OCI-LY7 (cell line): ENCODE measurements at places on chromosomes 2 and 18. TPM values are rescaled to one million over a fixed set of nuclear protein-coding genes. Genes with fewer than 3 reads are reported as not detected.

ASPRV1 gene
- total RNA-seq, result 0.77 and 1.3 TPM in 2 replicates

GRCh38 chr2:65329525-65329924 is 101.9 kb downstream of the ACTR2 start:
- DNase-seq, result no peak

- no peak for DNase-seq
Measured at GRCh38 chr2:16208241-16208797, 268.0 kb downstream of the MYCN start.

CCDC178 gene
- not detected in 2 replicates for total RNA-seq

DNAH6 gene
- total RNA-seq, result 1.6 and 3.4 TPM in 2 replicates

DNA sequence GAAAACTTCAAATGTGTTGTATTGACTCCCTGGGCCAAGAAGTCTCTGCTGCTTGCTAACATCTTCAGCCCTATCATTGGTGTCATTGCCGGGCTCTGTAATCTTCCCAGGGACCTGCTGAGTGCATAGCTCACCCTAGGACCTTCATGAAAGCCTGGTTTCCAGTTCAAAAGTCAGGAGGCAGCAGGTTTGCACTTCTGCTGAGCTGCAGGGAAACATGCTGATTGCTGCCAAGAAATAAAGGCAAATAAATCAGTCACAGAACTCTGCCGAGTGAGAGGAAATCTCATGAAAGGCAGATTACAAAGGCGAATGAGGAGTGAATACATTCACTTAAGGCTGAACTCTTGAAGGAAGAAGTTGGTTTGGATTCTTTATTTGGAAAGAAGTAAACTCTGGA is 1947.6 kb upstream of the CELF4 start:
- no peak for DNase-seq

FLACC1 gene
- total RNA-seq, result 0.85 and 1.2 TPM in 2 replicates

DNA sequence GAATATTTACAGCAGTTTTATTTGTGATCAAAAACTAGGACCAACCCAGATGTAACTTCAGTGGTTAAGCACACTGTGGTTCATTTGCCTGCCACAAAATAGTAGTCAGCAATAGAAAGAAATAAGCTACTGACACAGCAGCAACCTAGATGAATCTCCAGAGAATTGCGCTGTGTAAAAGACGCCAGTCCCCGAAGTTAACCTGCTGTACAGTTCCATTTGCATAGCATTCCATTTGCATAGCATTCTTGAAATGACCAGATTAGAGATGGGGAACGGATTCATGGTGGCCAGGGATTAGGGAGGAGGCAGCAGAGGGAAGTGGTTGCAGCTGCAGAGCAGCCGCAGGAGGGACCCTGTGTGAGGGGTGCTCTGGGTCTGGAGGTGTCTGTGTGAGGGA is 39.3 kb upstream of the NFATC1 start:
- no peak for DNase-seq

DNA sequence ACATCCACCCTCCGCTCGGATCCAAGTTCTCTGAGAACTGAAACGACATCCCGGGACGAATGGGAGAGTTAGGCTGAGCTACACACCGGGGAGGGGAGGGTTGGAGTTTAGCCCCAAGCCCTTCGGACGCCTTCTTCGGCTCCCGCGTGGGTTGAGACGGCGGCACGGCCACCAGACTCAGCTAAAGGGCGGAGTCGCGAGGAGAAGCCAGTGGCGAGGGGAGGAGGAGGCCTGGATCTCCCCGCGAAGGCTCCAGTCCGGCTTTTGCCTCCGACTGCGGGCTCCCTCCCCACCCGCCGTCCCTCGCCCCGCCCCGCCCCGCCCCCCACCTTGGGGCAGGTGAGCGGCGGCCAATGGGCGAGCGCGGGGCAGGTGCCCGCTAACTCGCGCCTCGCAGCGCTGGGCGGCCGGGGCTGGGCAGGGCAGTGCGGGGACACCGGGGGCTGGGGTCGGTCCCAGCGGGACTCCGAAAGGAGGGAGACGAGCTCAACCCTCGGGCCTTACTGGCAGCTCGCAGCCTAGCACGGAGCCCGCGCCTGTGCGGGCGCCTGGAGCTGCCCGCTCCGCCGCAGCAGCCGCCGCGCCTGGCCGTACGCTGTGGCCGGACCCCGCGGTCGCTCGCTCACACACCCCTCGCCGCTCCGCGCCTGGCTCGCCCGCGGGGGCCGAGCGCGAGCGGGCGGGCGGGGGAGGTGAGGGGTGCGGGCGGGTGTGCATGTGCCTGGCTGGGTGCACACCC is at the start of gene EMX1:
EMX1 (plus strand) TSS at position 382 of the 739 bp plus-strand sequence; CDS start at position 716, 334 bp downstream.
- peak; percentile 35 for DNase-seq

- no peak for DNase-seq
Measured at GRCh38 chr2:50645346-50645745, 386.6 kb downstream of the NRXN1 start.

- no peak for DNase-seq
Measured at GRCh38 chr2:127413782-127414637, 4.2 kb upstream of the PROC start.

GRCh38 chr2:203713381-203713780 is 6.9 kb downstream of the CD28 start:
- DNase-seq, result no peak

- no peak for DNase-seq
Measured at GRCh38 chr2:34567128-34567527, 968.0 kb upstream of the FAM98A start.

GRCh38 chr18:63178971-63179370 is 140.6 kb downstream of the BCL2 start:
- DNase-seq, result no peak

GRCh38 chr2:135987441-135987840 is 2.0 kb upstream of the DARS1 start:
- no peak for DNase-seq

- DNase-seq, result no peak
Measured at GRCh38 chr2:233047667-233048066, 12.5 kb upstream of the INPP5D start.

TUBA3D gene
- total RNA-seq, result not detected in 2 replicates

- DNase-seq, result no peak
Measured at GRCh38 chr2:208064220-208064961, 39.1 kb upstream of the PLEKHM3 start.

DNA sequence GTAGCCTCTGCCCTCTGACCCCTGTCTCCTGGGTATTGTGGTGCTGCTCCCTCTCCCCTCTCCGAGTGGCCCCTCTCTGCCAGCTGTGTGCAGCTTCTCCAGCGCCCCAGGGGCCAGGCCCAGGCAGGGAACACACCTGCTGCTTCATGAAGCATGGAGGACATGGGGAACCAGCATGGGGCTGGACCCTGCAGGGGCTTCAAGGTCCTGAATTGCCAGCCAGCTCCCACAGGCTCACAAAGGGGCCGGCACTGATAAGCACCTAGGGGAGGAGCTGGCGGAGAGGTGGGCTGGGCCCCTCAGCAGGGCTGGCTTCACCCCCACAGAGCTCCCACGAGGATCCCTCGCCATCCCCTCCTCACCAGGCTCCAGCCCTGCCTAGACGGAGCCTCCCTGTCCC is 77.4 kb upstream of the GPC1 start:
- DNase-seq, result no peak

VAMP5 gene
- 3.8 and 3.9 TPM in 2 replicates for total RNA-seq

OXER1 gene
- total RNA-seq, result not detected in 2 replicates

LYPD6B gene
- not detected in 2 replicates for total RNA-seq

ACMSD gene
- not detected in 2 replicates for total RNA-seq

GRCh38 chr2:120678251-120678650 is 57.4 kb upstream of the GLI2 start:
- DNase-seq, result no peak

RAB1A gene
- total RNA-seq, result 72.7 and 75.4 TPM in 2 replicates

MYL12A gene
- 301 TPM in 2 replicates for total RNA-seq

DYNC2LI1 gene
- total RNA-seq, result 17.7 and 20.5 TPM in 2 replicates

GRCh38 chr2:164808776-164809175 is 32.8 kb downstream of the COBLL1 start:
- DNase-seq, result no peak

PRKAG3 gene
- total RNA-seq, result not detected in 2 replicates

DNA sequence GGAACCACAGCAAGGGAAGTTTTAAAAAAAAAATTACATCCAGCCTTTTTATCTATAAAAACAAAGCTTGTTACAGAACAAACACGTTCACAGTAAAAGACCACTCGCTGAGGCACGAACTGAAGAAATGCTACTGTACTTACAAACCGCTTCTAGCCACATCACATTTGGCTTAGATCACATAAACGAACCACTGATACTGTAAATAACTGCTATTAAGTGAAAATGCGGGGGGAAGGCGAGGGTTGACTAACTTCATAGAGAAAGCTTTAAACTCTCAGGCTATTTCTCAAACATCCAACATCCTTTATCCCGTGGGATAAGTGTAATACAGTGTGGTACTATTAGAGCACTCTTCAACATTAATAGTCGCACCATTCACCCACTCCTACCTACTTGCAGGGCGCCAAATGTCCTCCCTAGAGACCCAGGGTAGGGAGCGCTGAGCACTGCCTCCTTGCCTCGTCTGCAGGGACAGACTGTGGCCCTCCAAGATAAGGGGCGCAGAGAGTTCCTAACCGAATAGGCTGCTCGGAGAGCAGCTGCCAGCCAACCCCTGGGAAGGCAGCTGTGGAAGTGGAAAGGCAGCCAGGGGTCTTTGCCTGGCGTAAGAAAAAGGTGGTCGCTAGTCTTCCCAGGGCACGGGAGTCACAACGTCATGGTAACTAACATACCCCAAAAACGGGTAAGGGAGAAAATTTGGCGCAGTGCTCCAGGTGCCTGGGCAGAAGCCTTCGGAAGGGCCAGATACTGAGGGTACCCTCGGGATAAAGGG is 854 bp downstream of the GPR155 start:
- DNase-seq, result peak; percentile 36

MYOM1 gene
- 2.3 and 2.4 TPM in 2 replicates for total RNA-seq

LHCGR gene
- not detected in 2 replicates for total RNA-seq

BMP10 gene
- total RNA-seq, result not detected in 2 replicates
